Activated CD8-positive, alpha-beta memory T cell treated with anti-CD3 and anti-CD28 coated beads for 1 hour (primary cell): ENCODE measurements at places on chromosomes 4 and X.

- DNase-seq, result no peak
Measured at GRCh38 chrX:101163166-101163565, 56.4 kb upstream of the DRP2 start.

DNA sequence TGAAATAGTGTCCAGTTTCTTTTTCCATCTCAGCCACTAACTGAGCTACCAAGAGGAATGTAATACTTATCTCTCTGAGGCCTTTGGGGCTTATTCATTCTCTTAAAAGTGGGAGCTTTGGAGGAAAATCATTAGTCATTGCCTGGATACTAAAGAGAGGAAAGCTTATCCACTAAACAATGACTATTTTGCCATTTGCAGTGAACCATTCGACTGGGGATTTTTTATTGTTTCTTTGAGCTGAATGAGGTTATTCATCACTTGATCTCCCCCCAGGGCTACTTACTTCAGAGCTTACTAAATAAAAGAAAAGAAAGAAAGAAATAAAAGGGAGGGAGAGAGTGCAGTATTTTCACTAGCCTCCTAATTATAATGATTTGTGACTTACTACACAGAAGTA is 1329.5 kb upstream of the TENM3 start:
- no peak for DNase-seq

DNA sequence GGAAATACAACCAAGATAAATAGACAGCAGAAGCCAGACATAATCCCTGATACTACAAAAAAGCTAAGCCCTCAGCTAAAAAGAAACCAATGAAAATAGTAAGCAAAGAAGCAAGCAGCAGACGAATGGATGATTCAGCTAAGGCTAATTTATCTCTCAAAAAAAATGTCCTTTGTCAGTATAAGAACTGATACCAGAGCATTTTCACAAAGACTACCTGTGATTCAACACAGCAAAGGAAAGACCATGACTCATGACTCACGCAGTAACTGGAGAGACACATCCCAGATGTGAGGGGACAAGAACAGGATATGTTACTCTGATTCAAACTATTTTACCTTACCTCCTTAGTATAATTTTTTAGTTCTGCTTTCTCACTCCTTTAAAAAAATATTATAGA is 22.7 kb upstream of the TMPRSS11F start:
- no peak for DNase-seq

DNA sequence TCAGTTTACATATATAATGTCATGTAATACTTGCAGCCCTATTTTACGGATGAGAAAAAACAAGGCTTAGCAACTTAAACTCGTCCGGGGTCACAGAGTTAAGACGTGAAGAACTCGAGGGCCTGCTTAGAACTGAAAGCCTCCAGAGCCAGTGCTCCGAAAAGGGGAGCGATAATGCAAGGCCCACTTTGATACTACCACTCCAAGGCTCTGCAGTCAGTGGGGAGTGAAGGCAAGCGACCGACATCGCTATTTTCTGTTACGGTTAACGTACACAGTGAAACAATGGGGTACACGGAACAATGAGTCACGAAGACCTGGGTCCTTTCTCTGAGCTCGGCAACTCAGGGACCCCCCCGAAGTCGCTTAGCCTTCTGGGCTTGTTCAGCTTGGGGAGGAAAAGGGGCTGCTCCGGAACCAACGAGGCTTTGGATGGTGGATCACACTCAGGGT is 965 bp downstream of the PPA2 start:
- no peak for DNase-seq

DNA sequence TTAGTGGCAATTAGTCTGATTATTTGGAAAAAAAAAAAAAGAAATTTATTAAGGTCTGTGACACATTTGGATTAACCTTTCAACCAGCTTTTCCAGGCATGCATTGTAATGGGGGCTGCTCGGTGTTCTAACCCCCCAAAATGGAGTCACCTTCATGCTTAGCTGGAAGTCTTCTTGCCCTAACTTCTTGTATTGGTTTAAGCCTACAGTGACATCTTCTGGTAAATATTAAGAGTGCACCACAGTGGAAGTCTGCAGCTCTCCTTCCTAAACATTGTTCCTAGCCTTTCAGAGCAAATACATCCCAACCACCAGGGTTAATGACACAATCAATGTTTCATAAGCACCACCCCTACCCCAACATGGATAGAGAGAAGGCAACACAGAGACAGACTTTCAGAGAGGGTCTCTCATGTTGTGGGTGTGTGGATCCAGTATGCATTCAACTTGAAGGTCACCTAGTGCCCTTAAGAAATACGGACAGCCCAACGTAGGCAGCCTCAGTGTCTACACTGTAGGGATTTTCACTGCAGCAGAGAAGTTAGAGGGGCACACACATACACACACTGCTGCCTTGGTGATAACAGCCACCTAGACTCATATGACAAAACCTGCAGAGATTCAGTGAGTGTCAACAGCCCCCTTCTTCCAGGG is 142.9 kb upstream of the MBNL3 start:
- DNase-seq, result no peak

GRCh38 chr4:11647433-11647832 is 218.7 kb upstream of the HS3ST1 start:
- no peak for DNase-seq

GRCh38 chr4:173410079-173410478 is 11.2 kb upstream of the SCRG1 start:
- DNase-seq, result no peak

DNA sequence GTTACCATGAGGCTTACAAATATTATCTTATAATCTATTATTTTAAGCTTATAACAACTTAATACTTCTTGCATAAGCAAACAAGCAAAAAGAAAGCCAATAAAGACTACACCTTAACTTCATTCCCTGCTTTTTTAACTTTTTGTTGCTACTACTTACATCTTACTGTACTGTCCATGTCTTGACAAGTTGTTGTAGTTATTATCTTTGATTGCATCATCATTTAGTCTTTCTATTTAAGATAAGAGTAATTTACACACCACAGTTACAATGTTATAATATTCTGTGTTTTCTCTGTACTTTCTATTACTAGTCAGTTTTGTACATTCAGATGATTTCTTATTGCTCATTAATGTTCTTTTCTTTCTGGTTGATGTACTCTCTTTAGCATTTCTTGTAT is 346.6 kb downstream of the SMARCA1 start:
- no peak for DNase-seq

GRCh38 chr4:54395013-54395527 is 166.0 kb downstream of the PDGFRA start:
- no peak for DNase-seq
